ENCODE measurements at places on chromosomes 5 and 9.

DNA sequence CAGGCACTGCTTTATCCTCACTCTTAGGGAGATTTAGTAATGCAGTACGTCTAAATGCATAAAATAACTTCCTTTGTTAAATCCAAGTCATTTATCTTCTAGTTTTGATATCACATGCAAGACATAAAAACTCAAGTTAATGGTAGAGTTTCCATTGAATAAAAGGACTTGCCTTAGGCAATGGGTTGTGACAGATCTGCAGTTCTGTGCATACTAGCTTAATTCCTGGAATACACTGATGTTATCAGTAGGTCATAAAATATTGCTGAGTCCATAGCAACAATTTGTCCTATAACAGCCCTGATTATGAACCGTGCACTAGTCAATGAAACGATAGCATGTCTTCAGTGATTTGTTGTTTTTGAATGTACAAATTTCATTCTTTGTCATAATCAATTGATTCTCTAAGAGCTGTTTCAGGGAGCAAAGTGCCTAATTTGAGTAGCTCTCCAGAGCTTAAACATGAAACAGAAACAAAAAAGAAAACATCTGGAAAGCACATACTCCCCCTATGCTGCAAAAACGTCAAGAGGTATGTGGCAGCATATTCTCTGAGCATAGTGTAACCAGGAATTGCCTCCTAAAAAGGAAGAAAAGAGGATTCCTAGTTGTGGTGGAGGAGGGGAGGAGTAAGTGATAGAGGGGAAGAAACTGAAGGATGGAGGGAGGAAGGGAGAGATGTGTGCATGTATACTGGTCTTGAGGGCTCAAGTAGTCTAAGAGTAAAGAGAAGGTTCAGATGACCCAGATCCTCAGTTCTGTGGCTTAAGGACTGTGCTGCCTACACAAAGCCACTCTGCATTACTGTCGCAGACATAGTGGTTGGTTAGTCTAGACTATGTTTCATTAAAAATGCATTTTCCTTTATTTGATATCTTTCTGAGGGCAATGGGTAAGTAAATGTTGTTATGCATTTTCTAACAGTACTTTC is 589.2 kb downstream of the PRR16 start:
- no peak for DNase-seq

GRCh38 chr9:77809552-77809951 is 161.4 kb upstream of the GNA14 start:
- no peak for DNase-seq

DNA sequence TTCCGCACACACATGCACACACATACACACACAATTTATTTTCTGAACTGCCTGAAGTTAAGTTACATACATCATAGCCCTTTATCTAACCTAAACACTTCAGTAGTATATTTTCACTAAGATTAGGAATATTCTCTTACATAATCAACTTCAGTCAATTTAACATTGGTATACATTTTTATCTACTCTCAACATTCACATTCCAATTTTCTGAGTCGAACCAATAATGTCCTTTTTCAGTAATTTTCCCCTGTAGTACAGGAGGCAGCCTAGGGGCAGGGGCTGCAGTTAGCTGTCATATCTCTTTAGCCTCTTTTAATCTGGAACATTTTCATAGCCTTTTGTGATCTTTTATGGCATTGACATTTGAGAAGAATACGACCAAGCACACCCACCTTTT is 150.1 kb downstream of the DAB2IP start:
- no peak for DNase-seq

DNA sequence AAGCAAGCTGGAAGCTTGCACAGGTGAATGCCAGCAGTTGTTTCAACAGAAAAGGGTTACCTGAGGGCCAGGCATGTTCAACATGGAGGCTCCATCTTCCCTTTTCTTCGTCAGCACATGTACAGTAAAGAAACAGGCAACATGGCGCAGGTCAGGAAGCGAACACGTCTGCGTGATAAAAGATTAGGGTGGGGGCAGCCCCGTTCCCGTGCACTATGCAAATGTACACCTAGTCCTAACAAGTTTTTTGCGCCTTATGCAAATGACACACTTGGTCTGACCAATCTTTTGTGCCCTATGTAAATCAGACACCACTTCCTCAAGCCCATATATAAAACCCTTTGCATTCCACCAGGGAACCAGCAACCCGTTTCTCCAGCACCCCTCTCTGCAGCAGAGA is 452.1 kb upstream of the PTPRD start:
- DNase-seq, result no peak

DNA sequence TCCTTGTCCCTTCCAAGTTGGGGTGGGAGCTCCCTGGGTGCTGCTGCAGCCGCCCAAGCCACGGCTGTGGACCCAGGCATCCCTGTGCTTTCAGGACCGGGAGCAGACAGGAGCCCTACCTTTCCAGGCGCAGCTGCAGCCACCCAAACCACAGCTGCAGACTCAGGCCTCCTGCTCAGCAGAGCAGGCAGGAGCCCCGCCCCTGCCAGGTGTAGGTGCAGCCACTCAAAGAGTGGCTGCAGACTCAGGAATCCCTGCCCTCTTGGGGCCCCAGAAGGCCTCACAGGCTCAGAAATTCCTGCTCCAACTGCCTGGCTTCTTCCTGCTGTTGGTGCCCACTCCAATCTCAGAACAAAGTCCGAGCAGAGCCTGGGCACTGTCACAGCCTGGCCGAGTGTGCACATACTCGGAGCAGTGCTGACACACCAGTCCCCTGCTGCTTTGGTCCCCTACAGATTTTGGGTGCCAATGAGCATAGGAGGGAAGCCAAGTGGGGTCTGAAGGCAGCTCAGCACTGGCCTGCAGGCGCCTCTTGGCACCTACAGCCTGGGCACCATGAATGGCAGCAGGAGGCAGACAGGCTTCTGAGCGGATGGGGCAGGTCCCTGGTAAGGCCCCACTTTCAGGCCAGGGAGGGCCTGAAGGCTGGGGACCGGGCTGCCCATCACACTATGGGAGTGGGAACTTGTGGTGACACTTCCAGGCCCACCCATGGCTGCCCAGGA is 6.0 kb upstream of the TESK1 start:
- DNase-seq, result no peak

GRCh38 chr9:98333703-98334582 is 78.5 kb upstream of the TBC1D2 start:
- no peak for DNase-seq

- DNase-seq, result no peak
These were observed 62.5 kb downstream of the CSNK1A1 start for GRCh38 chr5:149488645-149489306.

DNA sequence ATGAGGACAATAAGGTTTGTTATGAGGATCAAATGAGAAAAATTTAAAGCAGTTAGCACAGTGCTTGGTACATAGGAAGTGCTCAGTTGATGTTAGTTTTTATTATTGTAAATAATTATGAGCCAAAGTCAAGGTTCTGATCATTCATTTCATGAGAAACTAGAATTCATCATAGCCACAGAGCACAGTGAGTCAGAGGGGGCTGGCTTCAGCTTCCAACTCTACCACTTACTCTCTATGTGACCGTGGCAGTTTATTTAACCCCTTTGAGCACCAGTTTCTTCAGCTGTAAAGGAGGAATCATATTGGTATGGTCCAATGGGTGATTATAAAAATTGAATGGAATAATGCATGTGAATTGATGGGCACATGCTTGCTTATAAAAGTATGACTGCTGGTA is 39.4 kb downstream of the KLHL3 start:
- DNase-seq, result peak; percentile 56

DNA sequence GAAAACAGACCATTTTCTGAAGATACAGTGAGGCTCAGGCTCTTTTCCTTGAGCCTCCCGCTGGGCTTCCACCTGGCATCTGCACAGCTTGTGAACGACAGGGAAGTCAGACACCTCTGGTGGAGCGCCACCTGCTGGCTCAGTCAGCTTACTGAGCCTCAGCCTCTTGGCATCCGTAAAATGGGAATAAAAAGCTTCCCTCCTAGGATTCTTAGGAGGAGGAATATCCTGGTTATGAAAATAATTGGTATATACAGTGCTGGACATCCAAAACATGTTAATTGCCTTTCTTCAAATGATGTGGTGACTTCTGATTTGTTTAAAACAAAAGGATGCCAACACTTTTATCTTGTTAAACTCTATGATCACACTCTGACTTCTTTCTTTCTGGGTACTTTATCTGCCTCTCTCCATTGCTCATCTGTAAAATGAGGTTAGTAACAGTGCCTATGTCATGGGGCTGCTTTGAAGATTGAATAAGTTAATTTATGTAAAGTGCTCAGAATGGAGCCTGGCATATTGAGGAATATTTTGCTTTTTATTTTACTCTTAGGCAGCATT is 67.5 kb downstream of the MAMDC2 start:
- DNase-seq, result peak; percentile 68

- no peak for DNase-seq
These were observed 461.4 kb upstream of the ZNF608 start for GRCh38 chr5:125207856-125208255.

DNA sequence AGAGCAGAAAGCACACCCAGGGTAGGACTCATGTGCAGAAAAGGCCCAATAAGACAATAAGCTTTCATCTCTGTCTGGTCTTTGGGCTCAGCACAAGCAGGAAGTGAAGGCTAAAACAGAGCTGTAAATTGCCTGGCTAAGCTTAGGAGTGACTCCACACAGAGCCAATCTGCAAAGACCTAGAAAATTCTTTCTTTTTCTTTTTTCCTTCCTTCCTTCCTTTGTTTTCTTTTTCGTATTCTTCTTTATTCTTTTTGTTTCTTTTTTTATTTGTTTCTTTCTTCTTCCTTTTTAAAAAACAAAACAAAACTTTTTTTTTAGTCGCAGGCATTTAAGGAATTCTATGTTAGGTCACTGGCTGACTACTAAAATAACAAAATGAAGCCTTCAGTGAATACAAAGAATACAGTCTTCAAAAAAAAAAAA is 12.2 kb downstream of the SLC35A4 start:
- DNase-seq, result no peak

DNA sequence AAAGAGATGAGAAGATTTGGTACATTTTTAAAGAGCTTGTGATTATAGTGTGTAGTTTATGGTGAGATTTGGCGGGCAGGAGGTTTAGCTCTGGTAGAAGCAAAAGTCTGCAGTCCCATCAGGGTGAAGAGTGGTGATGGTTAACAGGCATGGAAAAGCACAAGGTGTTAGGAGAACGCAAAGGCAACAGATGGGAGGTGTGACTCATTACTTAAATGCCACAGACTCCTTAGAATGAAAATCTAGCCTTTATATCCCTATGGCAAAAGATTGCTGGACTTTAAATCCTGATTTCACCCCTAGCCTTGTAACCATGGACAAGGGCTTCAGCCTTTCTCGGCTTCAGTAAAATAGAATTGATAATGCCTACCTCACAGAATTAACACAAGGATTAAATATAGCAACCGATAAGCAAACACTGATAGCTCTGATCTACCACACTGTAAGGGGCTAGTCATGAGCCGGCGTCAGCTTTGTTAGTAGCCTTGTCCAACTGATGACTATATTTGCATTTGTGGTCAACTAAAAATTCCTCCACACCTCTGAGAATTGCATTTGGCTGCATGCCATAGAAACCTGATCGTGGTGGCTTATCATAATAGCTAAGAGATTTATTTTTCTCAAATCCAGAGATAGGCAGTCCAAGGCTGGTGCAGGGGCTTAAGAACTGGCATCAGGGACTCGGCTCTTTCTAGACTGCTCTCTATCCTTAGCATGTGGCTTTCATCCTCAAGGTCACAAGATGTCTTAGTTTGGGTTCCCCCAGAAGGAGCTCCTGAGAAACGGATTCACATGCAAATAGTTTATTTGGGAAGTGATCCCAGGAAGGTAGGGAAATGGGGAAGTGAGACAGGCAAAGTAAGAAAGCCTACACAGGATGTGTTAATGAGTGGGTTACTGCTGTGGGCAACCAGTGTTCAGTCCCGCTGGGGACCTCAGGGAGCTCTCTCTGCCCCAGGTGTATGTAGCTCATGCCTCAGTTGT is 19.6 kb downstream of the MFAP3 start:
- no peak for DNase-seq

DNA sequence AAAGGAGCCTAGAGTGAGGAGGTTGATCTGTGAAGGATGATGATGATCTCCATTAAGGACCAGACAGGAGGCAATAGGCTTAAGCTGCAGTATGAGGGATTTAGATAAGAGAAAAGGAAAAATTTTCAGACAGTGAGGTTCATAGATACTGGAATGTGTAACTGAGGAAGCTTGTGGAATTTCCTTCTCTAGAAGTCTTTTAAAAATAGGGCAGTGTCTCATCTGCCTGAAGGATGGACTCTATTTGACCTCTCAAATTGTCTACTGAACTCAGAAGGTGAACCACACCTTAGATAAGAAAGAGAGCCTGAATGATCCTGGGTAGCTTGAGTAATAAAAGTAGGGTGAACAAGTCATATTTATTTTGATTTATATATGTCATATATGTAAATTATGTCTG is 148.2 kb upstream of the CDKN2B start:
- no peak for DNase-seq

GRCh38 chr9:70602321-70603019 is 188.0 kb upstream of the KLF9 start:
- peak; percentile 48 for DNase-seq

GRCh38 chr5:4205398-4205797 is 609.8 kb downstream of the IRX1 start:
- DNase-seq, result no peak

- DNase-seq, result no peak
These were observed 245.1 kb downstream of the DOCK8 start for GRCh38 chr9:459491-460444.

- DNase-seq, result peak; percentile 52
These were observed 143.7 kb downstream of the C5orf15 start for GRCh38 chr5:133824661-133825254.

DNA sequence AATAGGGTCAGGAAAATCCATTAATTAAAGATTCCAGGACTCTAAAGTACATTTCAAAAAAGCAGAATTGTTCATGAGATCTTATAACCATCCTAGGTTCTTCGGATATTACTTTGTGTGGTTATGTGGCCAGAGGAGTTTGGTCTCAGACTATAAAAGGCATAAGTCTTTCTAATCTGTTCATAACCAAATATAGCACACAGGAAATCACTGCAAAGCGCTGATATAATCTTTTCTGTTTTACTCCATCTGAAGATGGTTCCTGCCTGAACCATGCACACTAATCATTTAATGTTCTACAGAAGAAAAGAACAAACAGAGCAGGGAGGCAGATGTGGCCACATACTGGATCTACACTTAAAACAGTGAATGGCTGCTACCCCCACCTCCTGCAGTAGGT is 182.8 kb downstream of the SEMA5A start:
- DNase-seq, result no peak

- peak; percentile 46 for DNase-seq
These were observed 6.4 kb downstream of the ARRDC1 start for GRCh38 chr9:137611623-137612609.

GRCh38 chr9:571066-571465 is 270.4 kb upstream of the DMRT1 start:
- no peak for DNase-seq

GRCh38 chr5:14417792-14418765 is 163.5 kb upstream of the OTULINL start:
- DNase-seq, result no peak

Measured in activated T-cell treated with anti-CD3 and anti-CD28 coated beads, Interleukin-2, amount 50 U/mL, for 48 hours (primary cell).